Heart right ventricle (tissue), 16 donors: ENCODE measurements at places on chromosomes 2 and 18. TPM values are rescaled to one million over a fixed set of nuclear protein-coding genes. Genes with fewer than 3 reads are reported as not detected.

DNA sequence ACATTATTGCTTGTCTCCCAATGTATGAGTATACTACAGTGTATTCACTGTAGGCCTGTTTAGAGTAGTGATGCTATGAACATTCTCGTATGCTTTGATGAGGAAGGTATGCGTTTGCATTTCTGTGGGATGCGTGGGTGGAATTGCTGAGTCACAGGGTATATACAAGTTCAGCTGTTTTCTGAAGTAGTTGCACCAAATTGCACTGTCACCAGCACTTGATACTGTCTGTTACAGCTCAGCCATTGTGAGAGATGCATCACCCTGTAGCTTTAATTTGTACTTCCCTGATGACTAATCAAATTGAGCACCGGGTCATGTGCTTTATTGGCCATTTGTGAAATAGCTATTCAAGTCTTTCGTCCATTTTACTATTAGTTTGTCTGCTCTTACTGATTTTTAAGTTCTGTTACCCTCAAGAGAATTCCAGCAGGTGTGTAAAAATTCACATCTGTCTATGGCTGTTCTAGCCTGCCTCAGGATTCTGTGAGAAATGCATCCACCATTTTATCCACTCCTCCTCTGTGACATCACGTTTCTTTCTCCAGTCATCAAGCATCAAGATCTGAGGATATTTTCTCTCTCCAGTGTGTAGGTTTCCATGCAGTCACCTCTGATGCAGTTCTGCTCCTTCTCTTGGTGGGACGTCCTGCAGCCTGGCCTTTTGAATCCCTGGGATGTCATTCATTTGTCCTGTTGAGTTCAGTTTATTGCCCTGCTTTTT, 72.5 kb downstream of the DGKD start:
- no peak for DNase-seq

DNA sequence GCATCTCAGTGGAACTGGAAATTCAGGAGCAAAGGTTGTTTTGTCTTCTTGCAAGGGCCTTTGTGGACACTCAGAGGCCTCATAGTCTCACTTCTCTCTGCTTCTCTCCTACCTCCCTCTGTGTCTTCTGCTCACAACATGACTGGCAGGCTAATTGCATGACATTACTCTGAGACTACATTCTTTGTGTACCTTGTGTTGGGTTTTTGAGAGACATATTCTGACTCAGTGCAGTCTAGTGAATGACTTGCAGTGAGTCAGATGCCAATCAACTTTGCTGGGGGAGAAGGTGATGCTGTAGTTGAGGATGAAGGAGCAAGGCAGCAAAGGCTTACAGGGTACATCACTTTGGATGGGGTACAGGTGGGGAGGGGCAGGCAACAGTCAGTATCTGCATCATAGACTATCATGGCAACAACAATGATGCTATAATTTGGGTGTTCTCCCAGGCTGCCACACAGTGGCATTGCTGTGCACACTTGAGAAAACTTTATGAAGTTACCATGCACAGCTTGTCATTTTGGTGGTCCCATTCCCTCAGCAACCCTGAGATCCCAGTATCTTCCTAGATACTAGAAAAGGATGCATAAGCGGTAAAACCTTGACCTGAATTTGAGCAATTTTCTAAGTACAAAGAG, 69.3 kb upstream of the SLC16A14 start:
- no peak for DNase-seq

GRCh38 chr18:62485684-62486083, 37.1 kb upstream of the ZCCHC2 start:
- DNase-seq = no peak

- DNase-seq = no peak
These were observed 39.8 kb downstream of the FAM124B start for GRCh38 chr2:224362094-224362493.

The NCKAP5 gene
- total RNA-seq = 4.7 TPM

The DUSP19 gene
- total RNA-seq = 10.6 TPM

The SIX2 gene
- 0.25 TPM for total RNA-seq

The TXNDC9 gene
- 21.7 TPM for total RNA-seq
